Substantia nigra (tissue), 51 donors: ENCODE measurements at places on chromosomes 11 and 22.

- DNase-seq: no peak
Observed at GRCh38 chr11:125593114-125593820, 615 bp downstream of the STT3A start.

- DNase-seq: no peak
Observed at GRCh38 chr22:40020956-40021355, 26.2 kb downstream of the FAM83F start.

- no peak for DNase-seq
Observed at GRCh38 chr22:22948651-22949571, 61.3 kb downstream of the IGLL5 start.

- DNase-seq: no peak
Observed at GRCh38 chr11:99534812-99535211, 514.1 kb downstream of the CNTN5 start.

DNA sequence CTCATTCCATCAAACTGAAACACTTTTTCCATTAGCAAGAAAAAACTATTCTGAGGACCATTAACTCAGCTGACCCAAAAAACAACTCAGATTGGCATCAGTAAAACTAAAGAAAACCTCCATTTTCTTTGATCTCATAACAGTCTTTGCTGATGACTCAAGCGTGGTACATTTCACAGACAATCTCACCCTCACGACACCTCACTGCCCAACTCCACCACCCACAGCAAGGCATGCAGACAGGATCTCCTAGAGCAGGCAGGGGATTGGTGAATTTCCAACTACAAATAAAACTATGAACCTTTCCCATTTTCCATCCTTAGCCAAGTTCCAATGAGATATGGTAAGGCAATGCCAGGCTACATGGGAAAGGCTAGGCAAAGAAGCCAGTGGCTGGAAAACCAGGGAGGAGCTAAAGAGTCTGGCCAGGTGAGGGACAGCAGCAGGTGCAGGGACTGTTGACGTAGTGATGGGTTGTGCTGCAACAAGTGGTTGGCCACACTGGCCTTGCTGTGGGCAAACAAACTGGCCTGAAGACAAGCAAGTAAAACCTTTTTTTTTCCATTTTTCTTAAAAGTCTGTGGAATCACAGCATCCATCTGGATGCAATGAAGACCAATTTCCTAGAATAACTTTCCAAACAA is 97.2 kb downstream of the SERGEF start:
- no peak for DNase-seq

DNA sequence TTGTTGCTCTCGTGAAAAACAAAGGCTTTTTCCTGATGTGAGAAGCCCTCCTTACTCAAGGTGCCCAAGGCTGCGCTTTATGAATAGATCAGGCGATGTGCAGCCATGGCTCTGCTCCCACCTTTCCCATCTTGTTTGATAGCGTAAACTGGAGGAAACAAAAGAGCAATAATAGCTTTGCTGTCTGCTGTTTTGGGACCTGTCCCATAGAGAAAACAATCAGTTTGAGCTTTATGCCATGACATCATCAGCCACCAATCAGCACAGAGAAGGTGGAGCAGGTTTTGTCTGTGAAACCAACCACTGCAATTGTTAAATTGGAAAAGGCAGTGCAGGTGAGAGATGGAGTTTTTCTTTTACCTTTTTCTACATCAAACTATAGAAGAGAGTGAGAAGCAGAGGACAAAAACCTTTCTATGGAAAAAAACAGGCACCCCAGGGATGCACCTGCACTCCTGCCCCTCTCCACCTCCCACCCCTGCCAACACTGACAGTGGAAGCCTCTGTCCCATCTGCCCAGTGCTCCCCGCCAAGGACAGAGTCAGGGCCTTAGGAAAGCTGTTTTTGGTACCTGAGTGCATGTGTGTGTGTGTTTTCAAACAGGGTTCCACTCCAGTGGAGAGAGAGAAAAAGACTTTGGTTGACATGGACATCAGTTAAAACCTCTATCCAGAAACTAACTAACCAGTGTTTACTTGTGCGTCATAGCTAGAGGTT is 80.7 kb downstream of the MICAL3 start:
- no peak for DNase-seq

- no peak for DNase-seq
Observed at GRCh38 chr11:86514453-86514852, 139.8 kb downstream of the CCDC81 start.

DNA sequence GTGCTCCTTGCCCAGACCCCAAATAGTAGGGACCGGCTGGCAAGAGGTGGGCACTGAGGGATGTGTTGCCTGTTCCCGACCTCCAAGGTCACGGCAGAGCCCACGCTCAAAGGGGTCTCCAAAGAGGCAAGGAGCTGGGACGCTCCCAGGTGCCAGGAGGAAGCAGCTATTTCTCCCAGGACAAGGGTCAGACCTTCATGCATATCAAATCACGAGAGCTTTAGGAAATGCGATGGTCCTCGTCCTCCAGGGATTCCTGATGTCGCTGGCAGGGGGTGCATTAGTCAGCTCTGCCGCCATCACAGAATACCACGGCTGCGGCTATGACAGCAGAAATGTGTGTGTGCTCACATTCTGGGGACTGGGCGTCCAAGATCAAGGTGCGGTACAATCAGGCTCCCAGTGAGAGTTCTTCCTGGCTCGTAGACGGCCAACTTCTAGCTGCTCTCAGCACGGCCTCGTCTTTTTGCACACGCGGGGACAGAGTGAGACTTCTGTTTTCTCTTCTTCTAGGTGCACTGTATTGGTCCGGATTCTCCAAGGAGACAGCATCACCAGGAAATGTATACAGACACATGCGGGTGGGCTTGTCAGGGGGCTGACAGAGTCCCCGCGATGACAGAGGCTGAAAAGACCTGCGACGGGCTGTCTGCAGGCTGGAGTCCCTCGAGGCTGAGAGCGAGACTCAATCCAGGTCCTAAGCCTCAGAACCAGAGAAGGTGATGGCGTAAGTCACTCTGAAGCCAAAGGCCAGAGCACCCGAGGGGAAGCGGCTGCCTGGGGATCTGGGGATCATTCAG is 81.6 kb downstream of the SHANK2 start:
- no peak for DNase-seq

DNA sequence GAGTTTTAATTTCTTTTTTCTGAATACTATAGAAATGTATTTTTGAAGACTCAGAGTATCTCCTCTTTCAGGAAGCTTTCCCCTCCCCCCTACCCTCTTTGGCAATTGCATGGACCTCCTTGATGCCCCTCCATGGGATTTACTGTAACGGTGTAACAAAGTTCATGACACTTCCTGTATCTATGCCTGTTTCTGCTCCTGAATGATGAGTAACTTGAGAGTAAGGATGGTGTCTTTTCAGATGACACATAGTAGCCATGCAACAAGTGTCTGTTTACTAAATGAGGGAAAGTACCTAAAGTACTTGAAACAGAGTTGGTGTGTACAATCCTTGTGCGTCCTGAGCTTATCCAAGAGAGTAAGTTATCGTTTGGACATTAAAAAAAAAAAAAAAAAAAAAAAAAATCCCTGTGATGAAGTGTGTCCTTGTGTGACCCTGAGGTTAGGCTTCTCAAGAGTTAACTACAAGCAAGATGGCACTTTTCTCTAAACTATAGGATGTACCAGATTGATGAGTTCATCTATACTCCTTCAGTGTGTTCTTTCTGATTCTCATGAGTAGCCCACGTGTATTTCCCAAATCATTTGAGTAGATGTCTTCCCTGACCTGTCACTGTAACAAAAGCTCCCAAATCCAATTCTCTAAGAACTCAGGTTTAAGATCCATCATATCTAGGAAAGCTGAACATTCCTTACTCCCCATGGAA is 7.4 kb downstream of the ETS1 start:
- DNase-seq: no peak

GRCh38 chr11:117160826-117161225 is 16.7 kb downstream of the PAFAH1B2 start:
- no peak for DNase-seq

DNA sequence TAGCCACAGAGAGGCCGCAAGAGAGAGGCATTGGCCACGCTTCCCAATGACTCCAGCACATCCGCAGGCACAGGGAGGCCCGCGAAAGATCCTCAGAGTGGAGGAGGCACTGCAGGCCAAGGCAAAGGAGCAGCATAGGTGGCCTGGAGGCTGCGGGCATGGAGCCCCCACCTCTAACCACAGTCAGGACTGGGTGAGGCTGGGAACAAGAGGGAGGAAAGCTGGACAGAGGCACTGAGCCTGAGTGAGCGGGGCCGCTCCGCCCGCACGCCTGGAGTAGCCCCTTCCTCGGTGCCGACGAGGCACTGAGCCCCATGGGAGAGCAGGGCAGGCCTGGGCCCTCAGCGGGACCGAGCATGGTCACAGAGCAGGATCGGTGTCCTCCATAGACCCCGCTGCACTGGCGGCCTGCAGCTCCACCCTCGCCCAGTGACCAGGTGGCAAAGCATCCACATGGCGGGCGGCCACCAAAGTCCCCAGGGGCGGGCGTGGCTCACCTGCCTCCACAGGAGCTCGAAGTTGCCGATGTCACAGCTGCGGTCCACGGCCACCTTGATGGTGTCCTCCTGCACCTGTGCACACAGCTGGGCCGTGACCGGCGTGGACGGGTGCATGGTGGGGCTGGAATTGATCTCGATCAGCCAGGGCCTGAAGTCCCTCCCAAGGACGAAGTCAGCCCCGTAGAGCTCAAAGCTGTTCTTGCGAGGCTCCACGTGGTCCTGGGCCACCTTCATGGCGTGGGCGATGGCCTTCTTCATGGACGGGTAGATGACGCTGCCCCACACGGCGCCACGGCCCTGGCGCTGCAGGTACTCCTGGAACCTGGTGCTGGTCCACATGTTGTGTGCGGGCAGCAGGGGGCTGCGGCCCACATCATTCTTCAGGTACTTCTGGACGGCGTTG is 18.9 kb upstream of the IL17REL start:
- no peak for DNase-seq

GRCh38 chr11:125226706-125227105 is 62.2 kb downstream of the PKNOX2 start:
- no peak for DNase-seq
